SK-N-SH (cell line): ENCODE measurements at places on chromosomes 2 and 18. TPM values are rescaled to one million over a fixed set of nuclear protein-coding genes. Genes with fewer than 3 reads are reported as not detected.

GRCh38 chr2:144530596-144530995 lies 10.7 kb upstream of the ZEB2 start:
- H3K27me3 ChIP-seq, result no peaks in the 10 kb centered on the region
- H3K4me1 ChIP-seq, result no peaks in the 10 kb centered on the region
- no peak overlapping the region for H3K4me3 ChIP-seq

DNA sequence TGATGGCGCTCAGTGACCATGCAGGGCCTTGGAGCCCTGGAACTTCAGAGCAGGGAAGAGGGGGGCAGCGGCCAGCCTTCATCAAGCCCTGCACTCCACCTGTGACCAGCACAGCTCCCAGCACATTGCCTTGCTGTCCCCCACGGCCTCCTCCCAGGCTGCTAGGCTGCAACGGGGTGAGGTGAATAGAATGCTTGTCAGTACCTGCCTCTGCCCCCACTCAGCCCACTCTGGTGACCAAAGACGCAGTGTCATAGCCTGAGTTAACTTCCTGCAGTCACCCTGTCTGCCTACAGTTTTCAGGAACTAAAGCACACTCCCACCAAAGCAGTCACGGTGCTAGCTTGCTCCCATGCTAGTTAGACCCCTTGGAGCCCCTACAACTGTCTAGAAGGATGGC lies 72.1 kb downstream of the STPG4 start:
- peak overlapping the region; percentile 100 for H3K27ac ChIP-seq
- no peaks in the 10 kb centered on the region for H3K27me3 ChIP-seq
- no peak overlapping the region for H3K4me3 ChIP-seq
- peaks cover 7% of the 10 kb centered on the region for H3K4me1 ChIP-seq
- no peaks in the 10 kb centered on the region for H3K36me3 ChIP-seq
- DNase-seq, result no peak

DNA sequence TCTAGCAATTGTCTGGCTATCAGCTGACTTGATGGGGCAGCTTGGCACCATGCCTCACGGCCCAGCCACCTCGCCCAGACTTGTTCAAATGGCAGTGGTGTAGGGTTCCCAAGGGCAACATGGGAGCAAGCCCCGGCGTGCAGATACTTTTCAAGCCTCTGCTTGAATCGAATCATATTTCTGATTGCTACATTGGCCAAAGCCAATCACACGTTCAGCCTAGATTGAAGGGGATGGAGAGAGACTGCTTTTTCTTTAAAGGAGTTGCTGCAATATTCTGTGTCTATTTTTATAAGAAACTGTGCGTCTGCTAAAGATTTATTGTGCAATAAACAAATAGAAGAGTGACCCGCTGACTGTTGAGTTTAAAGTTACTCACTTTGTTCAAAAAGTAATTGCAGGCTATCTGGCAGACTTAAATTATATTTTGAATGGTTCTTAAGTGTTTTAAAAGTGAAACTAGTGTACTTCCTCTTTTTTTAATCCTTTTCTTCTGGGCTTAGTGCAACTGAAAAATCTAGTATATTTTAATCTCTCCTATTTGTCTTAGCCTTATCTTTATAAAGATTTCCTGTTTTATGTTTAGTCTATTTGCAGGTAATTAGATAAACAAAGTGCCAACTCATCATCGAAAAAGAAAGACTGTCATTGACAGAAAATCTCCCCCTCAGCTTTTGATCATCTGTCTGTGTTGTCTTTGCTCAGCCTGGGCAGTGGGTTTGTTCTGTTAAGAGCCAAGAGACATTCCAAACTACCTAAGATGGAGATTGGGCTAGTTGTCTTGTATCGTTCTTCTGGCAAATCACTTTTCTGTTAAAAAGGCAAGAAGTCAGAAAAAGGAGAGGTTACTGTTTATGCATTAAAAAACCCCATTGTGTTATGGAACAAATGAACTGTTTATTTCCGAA lies 156.1 kb downstream of the TPGS2 start:
- no peaks in the 10 kb centered on the region for H3K27me3 ChIP-seq
- H3K4me3 ChIP-seq, result peak overlapping the region; percentile 1; the same call in 1 of the 2 replicates
- no peaks in the 10 kb centered on the region for H3K4me1 ChIP-seq
- H3K36me3 ChIP-seq, result peaks cover 7% of the 10 kb centered on the region
- no peak for DNase-seq

- no peaks in the 10 kb centered on the region for H3K36me3 ChIP-seq
- H3K4me1 ChIP-seq, result no peaks in the 10 kb centered on the region
- H3K4me3 ChIP-seq, result no peak overlapping the region
- no peak for DNase-seq
Measured at GRCh38 chr2:21676676-21677075, 552.9 kb downstream of the TDRD15 start.

GRCh38 chr2:101883860-101884259 lies 107.9 kb upstream of the IL1R2 start:
- peak; percentile 27 for DNase-seq
- H3K27ac ChIP-seq, result no peak overlapping the region
- no peaks in the 10 kb centered on the region for H3K27me3 ChIP-seq
- H3K4me3 ChIP-seq, result no peak overlapping the region; the same call in 1 of the 2 replicates
- peaks cover 75% of the 10 kb centered on the region for H3K36me3 ChIP-seq

- H3K27ac ChIP-seq, result peak overlapping the region; percentile 5; the same call in 1 of the 2 replicates
- H3K4me1 ChIP-seq, result peaks cover 14% of the 10 kb centered on the region; the same call in 1 of the 2 replicates
- no peak overlapping the region for H3K4me3 ChIP-seq
- H3K27me3 ChIP-seq, result peaks cover 6% of the 10 kb centered on the region; the same call in 1 of the 2 replicates
- H3K36me3 ChIP-seq, result no peaks in the 10 kb centered on the region
Measured at GRCh38 chr2:68653538-68653982, 10.2 kb downstream of the PROKR1 start.

DNA sequence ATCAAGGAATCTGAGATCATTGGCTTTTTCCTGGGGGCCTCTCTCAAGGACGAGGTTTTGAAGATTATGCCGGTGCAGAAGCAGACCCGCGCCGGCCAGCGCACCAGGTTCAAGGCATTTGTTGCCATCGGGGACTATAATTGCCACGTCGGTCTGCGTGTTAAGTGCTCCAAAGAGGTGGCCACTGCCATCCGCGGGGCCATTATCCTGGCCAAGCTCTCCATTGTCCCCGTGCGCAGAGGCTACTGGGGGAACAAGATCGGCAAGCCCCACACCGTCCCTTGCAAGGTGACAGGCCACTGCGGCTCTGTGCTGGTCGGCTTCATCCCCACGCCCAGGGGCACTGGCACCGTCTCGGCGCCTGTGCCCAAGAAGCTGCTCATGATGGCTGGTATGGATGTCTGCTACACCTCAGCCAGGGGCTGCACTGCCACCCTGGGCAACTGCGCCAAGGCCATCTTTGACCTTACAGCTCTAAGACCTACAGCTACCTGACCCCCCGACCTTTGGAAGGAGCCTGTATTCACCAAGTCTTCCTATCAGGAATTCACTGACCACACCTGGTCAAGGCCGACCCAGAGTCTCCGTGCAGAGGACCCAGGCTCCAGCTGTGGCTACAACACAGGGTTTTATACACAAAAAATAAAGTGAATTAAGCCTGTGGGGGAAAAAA lies 141.8 kb downstream of the SOCS6 start:
- no peak for DNase-seq
- H3K27ac ChIP-seq, result no peak overlapping the region
- H3K4me1 ChIP-seq, result no peaks in the 10 kb centered on the region
- H3K36me3 ChIP-seq, result no peaks in the 10 kb centered on the region
- no peak overlapping the region for H3K4me3 ChIP-seq

GRCh38 chr2:88350331-88351248 lies 101.9 kb downstream of the FOXI3 start:
- H3K4me3 ChIP-seq, result peak overlapping the region; percentile 10; the same call in 1 of the 2 replicates
- H3K27me3 ChIP-seq, result no peaks in the 10 kb centered on the region
- H3K27ac ChIP-seq, result no peak overlapping the region
- DNase-seq, result peak; percentile 79
- no peaks in the 10 kb centered on the region; the same call in 1 of the 2 replicates for H3K4me1 ChIP-seq

DNA sequence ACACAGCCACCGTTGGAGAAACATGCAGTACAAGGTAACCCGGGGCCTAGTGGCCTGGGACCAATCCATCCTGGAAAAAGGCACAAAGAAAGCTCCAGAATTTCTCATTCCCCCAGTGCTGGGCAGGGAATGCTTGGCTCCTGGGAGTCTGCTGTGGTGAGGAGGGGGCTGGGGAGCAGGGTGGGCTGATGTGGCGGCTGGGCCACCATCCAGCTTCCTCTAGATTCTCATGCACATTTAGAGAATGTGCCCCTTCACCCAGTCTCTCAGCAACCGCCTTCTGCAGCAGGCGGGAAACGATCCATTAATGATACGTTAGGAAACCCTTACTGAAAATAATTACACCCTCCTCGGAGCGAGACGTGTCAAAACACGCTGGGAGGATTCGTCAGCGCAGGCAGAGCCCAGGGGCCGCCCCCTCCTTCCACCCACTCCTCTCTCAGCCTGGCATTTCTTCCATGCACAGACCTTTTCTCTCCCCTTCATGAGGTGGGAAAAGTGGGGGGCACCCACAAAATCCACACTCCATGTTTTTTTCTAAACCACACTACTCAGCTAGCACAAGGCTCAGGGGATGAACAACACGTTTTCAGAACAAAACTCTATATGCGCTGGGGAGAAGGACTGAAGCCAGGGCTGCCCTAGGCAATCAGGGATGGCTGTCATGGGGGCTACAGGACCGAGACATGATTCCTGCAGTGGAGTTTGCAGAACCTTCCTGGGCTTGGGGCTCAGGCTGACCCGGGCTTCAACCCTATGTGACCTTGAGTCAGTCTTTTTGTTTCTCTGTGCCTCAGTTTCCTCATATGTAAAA lies 56.1 kb upstream of the SMAD7 start:
- H3K4me3 ChIP-seq, result no peak overlapping the region
- H3K36me3 ChIP-seq, result no peaks in the 10 kb centered on the region
- DNase-seq, result no peak
- H3K27me3 ChIP-seq, result no peaks in the 10 kb centered on the region

DNA sequence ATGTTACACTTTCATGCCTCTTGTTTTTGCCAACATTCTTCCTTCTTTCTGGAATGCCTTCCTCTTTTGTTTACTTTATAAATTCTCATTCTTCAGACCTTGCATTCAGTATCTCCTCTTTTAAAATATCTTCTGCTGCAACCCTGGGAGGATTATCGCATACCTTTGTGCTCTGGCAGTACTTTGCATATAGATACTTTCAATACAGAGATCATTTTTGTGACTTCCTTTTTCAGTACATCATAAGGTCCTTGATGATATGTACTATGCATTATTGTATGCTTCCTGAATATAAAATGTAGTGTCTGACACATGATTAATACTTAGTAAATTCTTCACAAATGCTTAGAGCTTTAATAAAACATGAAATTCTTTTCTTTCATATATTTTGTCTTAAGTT lies 538.7 kb downstream of the TRIB2 start:
- no peak overlapping the region for H3K4me3 ChIP-seq
- no peaks in the 10 kb centered on the region for H3K4me1 ChIP-seq
- H3K27me3 ChIP-seq, result no peaks in the 10 kb centered on the region
- no peak for DNase-seq
- H3K27ac ChIP-seq, result no peak overlapping the region
- no peaks in the 10 kb centered on the region for H3K36me3 ChIP-seq

GRCh38 chr2:168643979-168644378 lies 158.5 kb upstream of the NOSTRIN start:
- DNase-seq, result no peak
- no peak overlapping the region for H3K27ac ChIP-seq
- H3K4me1 ChIP-seq, result no peaks in the 10 kb centered on the region
- H3K36me3 ChIP-seq, result no peaks in the 10 kb centered on the region
- no peak overlapping the region for H3K4me3 ChIP-seq

DNA sequence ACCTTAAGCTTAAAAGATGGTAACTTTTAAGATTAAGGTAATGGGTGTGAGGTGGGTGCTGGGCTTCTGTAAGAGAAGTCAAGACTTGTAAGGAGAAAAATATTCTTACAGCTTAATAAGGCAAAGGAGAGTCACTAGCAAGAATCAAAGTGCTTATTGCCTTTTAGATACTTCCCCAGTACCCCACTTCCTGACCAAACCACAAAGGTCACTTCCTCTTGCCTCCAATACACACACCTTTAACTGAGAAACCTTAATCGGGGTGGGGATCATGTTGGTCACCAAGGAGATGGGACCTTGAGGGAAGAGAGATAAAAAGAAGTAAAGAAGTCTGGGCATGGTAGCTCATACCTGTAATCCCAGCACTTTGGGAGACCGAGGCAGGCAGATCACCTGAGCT lies 10.6 kb upstream of the ATG16L1 start:
- no peaks in the 10 kb centered on the region for H3K36me3 ChIP-seq
- H3K27ac ChIP-seq, result no peak overlapping the region
- no peaks in the 10 kb centered on the region for H3K27me3 ChIP-seq
- no peak overlapping the region for H3K4me3 ChIP-seq
- DNase-seq, result no peak

- no peaks in the 10 kb centered on the region for H3K27me3 ChIP-seq
- no peak overlapping the region for H3K4me3 ChIP-seq
- H3K36me3 ChIP-seq, result no peaks in the 10 kb centered on the region
- H3K4me1 ChIP-seq, result no peaks in the 10 kb centered on the region
Measured at GRCh38 chr2:167862782-167863181, 384.6 kb downstream of the STK39 start.

DNA sequence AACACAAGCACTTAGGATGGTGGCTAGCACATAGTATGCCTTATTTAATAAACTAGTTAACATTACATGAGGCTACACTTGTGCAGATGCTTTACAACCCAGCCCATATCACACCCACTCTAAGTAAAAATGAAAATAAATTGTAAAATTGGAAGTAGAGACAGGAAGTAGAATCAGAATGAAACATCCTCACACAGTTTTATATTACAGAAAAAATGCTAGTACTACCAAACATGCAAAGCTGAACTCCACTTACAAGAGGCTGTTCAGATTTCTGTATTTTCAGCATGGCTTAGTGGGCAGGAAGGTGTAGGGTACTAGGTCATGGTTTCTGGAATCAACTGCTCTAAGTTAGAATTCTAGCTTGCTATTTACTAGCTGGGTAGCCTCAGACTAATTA lies 18.2 kb upstream of the CRIM1 start:
- H3K27me3 ChIP-seq, result no peaks in the 10 kb centered on the region
- peaks cover 28% of the 10 kb centered on the region; the same call in 1 of the 2 replicates for H3K4me1 ChIP-seq
- no peak overlapping the region for H3K4me3 ChIP-seq

- H3K4me1 ChIP-seq, result peaks cover 22% of the 10 kb centered on the region
- H3K27ac ChIP-seq, result no peak overlapping the region
- H3K27me3 ChIP-seq, result no peaks in the 10 kb centered on the region
- H3K36me3 ChIP-seq, result no peaks in the 10 kb centered on the region
- no peak for DNase-seq
Measured at GRCh38 chr2:97931118-97931857, 64.5 kb downstream of the TMEM131 start.

DNA sequence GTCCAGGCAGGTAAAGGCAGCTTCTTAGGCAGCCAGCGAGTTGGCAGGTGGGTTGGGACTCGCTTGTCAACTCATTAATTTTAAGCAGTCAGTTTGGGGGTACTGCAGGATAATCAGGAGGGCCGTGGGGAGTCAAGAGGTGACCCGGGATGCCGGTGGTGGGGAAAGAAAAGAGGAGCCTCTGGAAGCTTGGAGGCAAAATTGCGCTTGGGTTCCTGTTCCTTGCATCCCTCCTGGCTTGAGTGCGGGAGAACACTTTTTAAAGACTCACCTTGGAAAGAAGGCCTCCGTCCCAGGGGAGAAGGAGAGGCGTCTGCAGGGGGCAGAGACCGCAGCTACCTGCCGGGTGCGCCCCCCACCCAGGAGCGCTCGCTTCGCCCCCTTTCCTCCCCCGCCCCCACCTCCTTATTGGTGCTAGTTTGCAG lies at the start of gene KCNJ3:
Gene KCNJ3, plus strand, starts transcription at position 400 of the 425 bp plus-strand sequence. CDS start 81 bp downstream, outside the sequence.
- peaks cover 19% of the 10 kb centered on the region for H3K27me3 ChIP-seq
- peak; percentile 16 for DNase-seq
- no peak within 1 kb of the TSS for H3K27ac ChIP-seq
- H3K4me3 ChIP-seq, result peak within 1 kb of the TSS; percentile 48
- peaks cover 11% of the 10 kb centered on the region for H3K4me1 ChIP-seq

GRCh38 chr2:120538691-120539423 lies 192.9 kb downstream of the INHBB start:
- no peaks in the 10 kb centered on the region for H3K36me3 ChIP-seq
- H3K4me3 ChIP-seq, result no peak overlapping the region

The SRD5A2 gene
- polyA plus RNA-seq, result not detected in 2 replicates

The C2orf81 gene
- 1.2 and 2.5 TPM in 2 replicates for polyA plus RNA-seq

The CTNNA2 gene
- 0.30 and 0.70 TPM in 2 replicates for polyA plus RNA-seq

The NYAP2 gene
- not detected in 2 replicates for polyA plus RNA-seq

The TGOLN2 gene
- 138 and 140 TPM in 2 replicates for polyA plus RNA-seq

The HJURP gene
- 13.2 and 16.5 TPM in 2 replicates for polyA plus RNA-seq
